ENCODE measurements at places on chromosomes 1 and 21. TPM values are rescaled to one million over a fixed set of nuclear protein-coding genes. Genes with fewer than 3 reads are reported as not detected.

The TSSK3 gene
- 0.51 TPM for total RNA-seq

The GRIK3 gene
- total RNA-seq = not detected

The ATP1A4 gene
- 0.26 TPM for total RNA-seq

The HORMAD1 gene
- under 0.01 TPM for total RNA-seq

The ZBTB8B gene
- total RNA-seq = not detected

The ARHGEF10L gene
- 13.1 TPM for total RNA-seq

The GPR89A gene
- total RNA-seq = 22.1 TPM

The SLX9 gene
- 16.2 TPM for total RNA-seq

The PRAMEF1 gene
- total RNA-seq = not detected

The PGLYRP4 gene
- total RNA-seq = not detected

The FCGR2B gene
- not detected for total RNA-seq

The AXDND1 gene
- total RNA-seq = 0.17 TPM

The MEGF6 gene
- total RNA-seq = 11.6 TPM

The ERVH48-1 gene
- total RNA-seq = not detected

The SPATA21 gene
- total RNA-seq = not detected
